ENCODE measurements at places on chromosomes 3 and 15.

GRCh38 chr3:110774496-110775265 is 296.9 kb upstream of the NECTIN3 start:
- DNase-seq = no peak
- H3K4me1 ChIP-seq = peaks cover 2% of the 10 kb centered on the region
- no peak overlapping the region for H3K27ac ChIP-seq
- H3K27me3 ChIP-seq = no peaks in the 10 kb centered on the region
- H3K4me3 ChIP-seq = no peak overlapping the region
- no peaks in the 10 kb centered on the region for H3K36me3 ChIP-seq

DNA sequence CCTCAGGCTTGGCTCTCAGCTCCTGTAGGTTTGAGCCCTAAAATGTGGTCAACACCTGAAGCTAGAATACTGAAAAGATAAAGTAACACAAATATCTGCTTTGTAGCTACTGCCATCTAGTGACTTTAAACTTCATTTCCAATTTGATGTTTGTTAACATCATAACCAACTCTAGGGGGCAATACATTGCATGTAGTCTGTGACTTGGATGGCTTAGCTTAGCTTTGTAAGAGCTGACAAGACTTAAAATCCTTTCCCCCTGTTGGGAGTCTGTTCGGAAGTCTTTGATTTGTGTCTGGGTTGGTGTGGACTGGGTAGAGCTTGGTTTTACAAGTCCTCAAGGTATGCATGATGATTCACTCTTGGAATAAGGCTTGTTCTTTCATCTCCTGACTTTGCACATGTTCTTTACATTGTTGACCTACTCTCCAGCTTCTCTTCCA is 51.7 kb downstream of the SCN11A start:
- peak; percentile 4 for DNase-seq
- no peak overlapping the region for H3K4me3 ChIP-seq
- no peaks in the 10 kb centered on the region for H3K4me1 ChIP-seq
- no peaks in the 10 kb centered on the region for H3K36me3 ChIP-seq
- H3K27me3 ChIP-seq = no peaks in the 10 kb centered on the region

GRCh38 chr3:65597952-65598413 is 440.7 kb downstream of the MAGI1 start:
- no peak overlapping the region for H3K27ac ChIP-seq
- peaks cover 5% of the 10 kb centered on the region for H3K27me3 ChIP-seq
- H3K4me3 ChIP-seq = no peak overlapping the region
- no peak for DNase-seq
- H3K36me3 ChIP-seq = no peaks in the 10 kb centered on the region

- H3K4me1 ChIP-seq = peaks cover 3% of the 10 kb centered on the region
- H3K27me3 ChIP-seq = no peaks in the 10 kb centered on the region
- H3K27ac ChIP-seq = peak overlapping the region; percentile 58
- H3K4me3 ChIP-seq = no peak overlapping the region
- peaks cover 3% of the 10 kb centered on the region for H3K36me3 ChIP-seq
Measured at GRCh38 chr3:197889204-197889930, 60.6 kb upstream of the RPL35A start.

GRCh38 chr15:69929905-69930630 is 167.6 kb downstream of the TLE3 start:
- no peak overlapping the region for H3K4me3 ChIP-seq
- no peak for DNase-seq
- H3K36me3 ChIP-seq = no peaks in the 10 kb centered on the region
- H3K27me3 ChIP-seq = no peaks in the 10 kb centered on the region

GRCh38 chr3:178808748-178809147 is 262.9 kb downstream of the ZMAT3 start:
- no peak overlapping the region for H3K4me3 ChIP-seq
- DNase-seq = no peak
- no peak overlapping the region for H3K27ac ChIP-seq
- H3K36me3 ChIP-seq = no peaks in the 10 kb centered on the region
- no peaks in the 10 kb centered on the region for H3K27me3 ChIP-seq

- H3K4me3 ChIP-seq = no peak overlapping the region
- no peaks in the 10 kb centered on the region for H3K36me3 ChIP-seq
- DNase-seq = no peak
- H3K4me1 ChIP-seq = no peaks in the 10 kb centered on the region
Measured at GRCh38 chr3:33211444-33211843, 7.2 kb downstream of the SUSD5 start.

GRCh38 chr15:70111203-70112073 is 13.7 kb upstream of the TLE3 start:
- peaks cover 26% of the 10 kb centered on the region for H3K4me1 ChIP-seq
- no peak overlapping the region for H3K4me3 ChIP-seq
- DNase-seq = no peak
- H3K27me3 ChIP-seq = peaks cover 4% of the 10 kb centered on the region

DNA sequence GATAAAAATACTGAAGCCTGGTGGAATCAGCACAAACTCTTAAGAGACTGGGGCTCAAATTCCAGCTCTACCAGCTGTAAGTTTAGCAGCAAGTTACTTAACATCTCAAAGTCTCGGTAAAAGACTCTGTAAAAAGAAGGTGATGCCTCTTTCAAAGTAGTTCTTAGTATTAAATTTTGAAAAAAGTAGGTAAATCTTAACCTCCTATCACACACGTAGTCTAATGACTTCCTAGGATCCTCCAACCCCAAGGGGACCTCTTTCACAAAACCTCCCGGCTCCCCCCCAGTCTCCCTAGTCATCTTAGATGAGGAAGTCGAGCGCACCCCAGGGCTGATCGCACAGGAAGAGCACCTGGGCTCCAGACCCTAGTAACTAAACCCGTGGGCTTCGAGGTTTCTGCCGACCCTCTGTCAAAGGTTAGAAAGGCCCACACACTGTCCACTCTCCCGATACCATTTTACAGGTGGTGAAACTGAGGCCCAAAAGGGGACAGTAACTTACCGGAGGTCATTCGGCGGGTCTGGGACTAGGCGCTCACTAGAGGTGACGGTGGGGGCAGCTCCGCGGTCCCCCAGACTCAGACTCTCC is 427 bp downstream of the MBD4 start:
- H3K27ac ChIP-seq = peak overlapping the region; percentile 90
- peaks cover 7% of the 10 kb centered on the region for H3K4me1 ChIP-seq
- no peaks in the 10 kb centered on the region for H3K27me3 ChIP-seq
- peaks cover 9% of the 10 kb centered on the region for H3K36me3 ChIP-seq

GRCh38 chr3:46693892-46694226 is 380 bp upstream of the ALS2CL start:
- no peaks in the 10 kb centered on the region for H3K36me3 ChIP-seq
- DNase-seq = peak; percentile 32
- H3K4me1 ChIP-seq = peaks cover 12% of the 10 kb centered on the region
- H3K27me3 ChIP-seq = no peaks in the 10 kb centered on the region
- no peak overlapping the region for H3K27ac ChIP-seq

GRCh38 chr3:115982108-115982507 is 358.8 kb downstream of the GAP43 start:
- H3K36me3 ChIP-seq = no peaks in the 10 kb centered on the region
- H3K4me1 ChIP-seq = no peaks in the 10 kb centered on the region
- no peak overlapping the region for H3K27ac ChIP-seq
- no peak overlapping the region for H3K4me3 ChIP-seq
- no peaks in the 10 kb centered on the region for H3K27me3 ChIP-seq

- H3K27ac ChIP-seq = peak overlapping the region; percentile 41
- no peak for DNase-seq
- no peak overlapping the region for H3K4me3 ChIP-seq
- H3K36me3 ChIP-seq = no peaks in the 10 kb centered on the region
Measured at GRCh38 chr3:129687586-129688125, 81.2 kb upstream of the PLXND1 start.

GRCh38 chr15:73907035-73907408 is 19.2 kb upstream of the LOXL1 start:
- no peak for DNase-seq
- H3K36me3 ChIP-seq = no peaks in the 10 kb centered on the region
- H3K27ac ChIP-seq = no peak overlapping the region
- H3K4me3 ChIP-seq = no peak overlapping the region
- no peaks in the 10 kb centered on the region for H3K4me1 ChIP-seq

- no peak overlapping the region for H3K27ac ChIP-seq
- H3K27me3 ChIP-seq = no peaks in the 10 kb centered on the region
- H3K36me3 ChIP-seq = no peaks in the 10 kb centered on the region
- no peaks in the 10 kb centered on the region for H3K4me1 ChIP-seq
- DNase-seq = peak; percentile 12
Measured at GRCh38 chr3:63067999-63068645, 192.9 kb upstream of the CADPS start.

- no peak overlapping the region for H3K4me3 ChIP-seq
- DNase-seq = peak; percentile 35
- no peaks in the 10 kb centered on the region for H3K4me1 ChIP-seq
Measured at GRCh38 chr3:183502237-183503181, 53.0 kb downstream of the KLHL6 start.

- no peaks in the 10 kb centered on the region for H3K4me1 ChIP-seq
- no peaks in the 10 kb centered on the region for H3K27me3 ChIP-seq
- H3K4me3 ChIP-seq = no peak overlapping the region
- H3K36me3 ChIP-seq = no peaks in the 10 kb centered on the region
Measured at GRCh38 chr3:176362191-176362731, 835.0 kb downstream of the TBL1XR1 start.

- no peaks in the 10 kb centered on the region for H3K4me1 ChIP-seq
- no peak overlapping the region for H3K4me3 ChIP-seq
- no peaks in the 10 kb centered on the region for H3K27me3 ChIP-seq
Measured at GRCh38 chr15:52422001-52422400, 106.7 kb downstream of the MYO5A start.

DNA sequence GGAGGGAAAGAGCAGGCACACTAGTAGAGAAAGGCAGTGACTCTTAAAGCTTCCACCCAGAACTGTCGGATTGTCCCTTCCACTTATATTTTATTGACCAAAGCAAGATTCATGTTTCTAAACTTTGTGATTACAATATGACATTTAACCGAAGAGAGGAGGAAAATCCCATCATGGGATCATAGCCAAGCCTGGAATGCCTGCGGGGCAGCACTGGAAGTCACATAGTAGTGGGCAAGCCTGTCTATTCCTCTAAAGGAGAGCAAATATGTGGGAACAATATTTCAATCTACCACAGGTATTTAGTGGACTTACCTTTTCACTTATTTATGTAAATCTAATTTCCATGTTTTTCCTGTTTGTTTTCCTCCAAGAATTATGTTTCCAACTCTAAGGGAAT is 3.8 kb upstream of the TMOD3 start:
- H3K4me3 ChIP-seq = no peak overlapping the region

GRCh38 chr3:126179825-126180476 is 435 bp downstream of the ALDH1L1 start:
- DNase-seq = no peak
- H3K36me3 ChIP-seq = no peaks in the 10 kb centered on the region
- H3K27me3 ChIP-seq = peaks cover 2% of the 10 kb centered on the region
- no peak overlapping the region for H3K27ac ChIP-seq
- H3K4me1 ChIP-seq = peaks cover 9% of the 10 kb centered on the region

DNA sequence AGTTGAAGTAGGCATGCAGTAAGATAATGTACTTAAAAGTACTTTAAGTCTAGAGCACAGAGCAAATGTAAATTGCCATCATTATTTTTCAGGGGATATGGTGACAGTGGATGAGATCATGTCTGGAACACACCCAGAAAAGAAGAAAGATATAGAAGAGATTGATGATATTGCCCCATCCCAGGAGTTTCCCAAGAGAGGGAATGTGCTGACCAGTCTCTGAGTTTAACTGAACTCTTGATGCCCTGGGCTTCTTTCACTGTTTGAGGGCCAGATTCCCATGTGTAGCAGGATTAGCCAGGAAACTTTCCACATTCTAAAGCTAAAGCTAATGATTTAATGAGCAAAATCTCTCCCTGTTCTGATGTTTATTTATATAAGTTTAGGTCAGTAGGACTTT is 366.8 kb upstream of the UMPS start:
- H3K4me3 ChIP-seq = no peak overlapping the region
- H3K27ac ChIP-seq = no peak overlapping the region
- H3K4me1 ChIP-seq = peaks cover 3% of the 10 kb centered on the region

DNA sequence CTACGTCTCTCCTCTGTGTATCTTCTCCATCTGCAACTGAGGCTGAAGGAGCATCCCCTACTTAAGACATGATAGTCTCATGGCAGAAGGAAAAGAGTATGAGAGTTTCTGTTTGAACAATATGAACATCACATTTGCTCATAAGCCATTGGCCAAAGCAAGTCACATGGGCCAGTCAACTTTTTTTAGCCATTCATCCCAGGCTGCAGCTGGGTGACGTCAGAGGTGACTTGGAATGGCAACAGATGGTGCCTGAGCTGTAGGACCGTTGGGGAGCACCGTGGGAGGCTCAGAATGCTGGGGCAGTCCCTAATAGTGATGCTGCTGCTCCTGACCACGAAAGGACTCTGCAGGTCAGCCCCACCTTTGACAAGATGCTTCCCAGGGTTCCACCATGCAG is 58.7 kb downstream of the CRTC3 start:
- H3K27me3 ChIP-seq = no peaks in the 10 kb centered on the region
- H3K36me3 ChIP-seq = peaks cover 2% of the 10 kb centered on the region
- no peak overlapping the region for H3K27ac ChIP-seq
- no peaks in the 10 kb centered on the region for H3K4me1 ChIP-seq

DNA sequence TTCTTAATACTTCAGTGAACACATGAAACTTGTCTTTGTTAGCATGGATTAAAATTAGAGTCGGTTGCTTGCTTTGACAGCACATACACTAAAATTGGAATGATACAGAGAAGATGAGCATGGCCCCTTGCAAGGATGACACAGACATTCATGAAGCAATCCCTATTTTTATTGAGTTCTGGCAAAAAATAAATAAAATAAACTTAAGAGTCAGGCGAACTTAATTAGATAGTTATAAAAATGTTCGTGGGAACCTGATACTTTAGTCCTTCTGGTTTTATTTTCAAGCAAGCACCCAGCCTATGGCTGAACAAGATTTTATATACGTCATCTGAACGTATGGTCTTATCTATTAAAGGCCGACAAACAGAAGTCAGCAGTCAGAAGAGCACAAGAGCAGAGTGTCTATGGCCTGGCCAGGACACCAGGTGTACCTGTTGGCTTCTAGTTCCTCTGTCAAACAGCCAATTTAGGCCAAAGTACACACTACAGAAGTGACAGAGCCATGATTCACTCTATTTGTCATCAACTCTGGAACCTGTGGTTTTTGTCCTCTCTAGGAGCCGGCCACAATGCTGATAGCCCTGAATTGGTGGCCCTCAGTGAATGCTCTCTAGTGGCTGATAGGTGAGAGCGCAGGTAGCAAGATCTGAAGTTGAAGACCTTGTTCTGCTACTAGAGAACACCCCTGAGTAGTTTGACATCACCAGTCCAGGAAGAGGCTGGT is 64.3 kb downstream of the LEO1 start:
- no peaks in the 10 kb centered on the region for H3K27me3 ChIP-seq
- H3K4me3 ChIP-seq = no peak overlapping the region
- DNase-seq = peak; percentile 83
- no peaks in the 10 kb centered on the region for H3K4me1 ChIP-seq

GRCh38 chr3:81974751-81975150 is 213.3 kb upstream of the GBE1 start:
- H3K27ac ChIP-seq = no peak overlapping the region
- H3K27me3 ChIP-seq = no peaks in the 10 kb centered on the region
- H3K4me1 ChIP-seq = no peaks in the 10 kb centered on the region
- H3K36me3 ChIP-seq = no peaks in the 10 kb centered on the region
- DNase-seq = no peak

GRCh38 chr3:175404621-175405020 is 545.5 kb downstream of the NAALADL2 start:
- no peak overlapping the region for H3K27ac ChIP-seq
- H3K4me1 ChIP-seq = peaks cover under 1% of the 10 kb centered on the region
- DNase-seq = no peak
- no peaks in the 10 kb centered on the region for H3K27me3 ChIP-seq
- no peak overlapping the region for H3K4me3 ChIP-seq
- H3K36me3 ChIP-seq = no peaks in the 10 kb centered on the region

Measured in trophoblast cell (in vitro differentiated cells and primary cell).